Naive thymus-derived CD4-positive, alpha-beta T cell (primary cell): ENCODE measurements at places on chromosomes 16 and 17. TPM values are rescaled to one million over a fixed set of nuclear protein-coding genes. Genes with fewer than 3 reads are reported as not detected.

- DNase-seq: no peak
- H3K36me3 ChIP-seq: no peaks in the 10 kb centered on the region
- H3K4me3 ChIP-seq: no peak overlapping the region
- no peak overlapping the region for H3K27ac ChIP-seq
- peaks cover 9% of the 10 kb centered on the region for H3K4me1 ChIP-seq
Observed at GRCh38 chr17:49579522-49579921, 3.9 kb downstream of the NXPH3 start.

DNA sequence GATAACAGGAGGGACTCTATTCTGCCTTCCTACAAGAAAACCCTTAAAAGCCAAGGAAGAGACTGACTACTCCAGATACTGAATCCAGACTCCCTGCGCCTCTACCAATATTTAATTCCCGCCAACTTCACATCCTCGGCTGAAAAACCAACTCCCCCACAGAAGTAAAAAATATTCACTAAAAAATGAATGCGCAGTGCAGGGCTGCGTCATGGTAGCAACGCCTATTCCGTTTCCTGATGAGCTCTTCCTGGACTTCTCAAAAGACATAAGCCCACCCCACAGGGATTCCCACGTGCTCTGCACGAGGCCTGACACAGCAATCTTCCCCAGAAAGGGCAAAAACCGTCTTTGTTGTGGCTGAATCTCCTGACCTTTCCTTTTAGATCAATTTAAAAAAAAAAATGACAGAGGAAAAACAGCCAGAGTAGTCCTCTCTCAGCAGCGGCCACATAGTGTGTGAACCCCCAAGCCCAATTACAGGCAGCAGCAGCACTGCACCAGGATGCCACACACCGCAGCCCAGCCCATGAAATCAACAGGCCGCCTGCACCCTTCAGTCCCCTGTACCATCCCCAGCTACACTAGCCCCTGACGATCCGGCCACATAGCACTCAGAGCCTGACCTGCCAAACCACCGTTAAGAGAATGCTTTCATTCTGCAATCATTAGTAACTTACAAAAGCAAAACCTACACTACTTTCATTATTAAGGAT lies 23.9 kb downstream of the KLHDC4 start:
- H3K4me1 ChIP-seq: no peaks in the 10 kb centered on the region
- H3K36me3 ChIP-seq: peaks cover 72% of the 10 kb centered on the region
- no peak for DNase-seq

DNA sequence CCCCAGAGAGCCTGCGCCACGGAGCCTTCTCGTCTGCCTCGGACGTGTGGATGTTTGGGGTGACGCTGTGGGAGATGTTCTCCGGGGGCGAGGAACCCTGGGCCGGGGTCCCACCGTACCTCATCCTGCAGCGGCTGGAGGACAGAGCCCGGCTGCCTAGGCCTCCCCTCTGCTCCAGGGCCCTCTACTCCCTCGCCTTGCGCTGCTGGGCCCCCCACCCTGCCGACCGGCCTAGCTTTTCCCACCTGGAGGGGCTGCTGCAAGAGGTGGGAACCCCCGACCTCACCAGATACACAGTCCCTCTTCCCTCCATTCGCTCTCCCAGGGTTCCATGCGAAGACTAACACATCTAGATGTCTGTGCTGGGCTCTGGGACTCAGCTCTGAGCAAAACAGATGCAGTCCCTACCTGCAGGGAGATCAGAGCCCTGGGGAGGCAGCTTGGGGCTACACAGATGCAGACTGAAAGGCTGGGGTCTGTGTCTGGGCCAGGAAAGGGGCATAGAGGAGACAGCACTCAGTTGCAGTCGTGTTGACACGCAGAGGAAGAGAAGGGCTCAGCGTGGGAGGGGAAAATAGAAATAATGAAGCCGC lies 3.7 kb downstream of the TNK1 start:
- H3K36me3 ChIP-seq: peaks cover 5% of the 10 kb centered on the region
- DNase-seq: no peak
- H3K27ac ChIP-seq: peak overlapping the region; percentile 94
- H3K4me1 ChIP-seq: peaks cover 13% of the 10 kb centered on the region

The TPSB2 gene
- not detected for polyA plus RNA-seq

The PRR29 gene
- 6.0 TPM for polyA plus RNA-seq

The CES3 gene
- polyA plus RNA-seq: not detected
